ENCODE measurements at places on chromosomes 5 and 9. TPM values are rescaled to one million over a fixed set of nuclear protein-coding genes. Genes with fewer than 3 reads are reported as not detected.

SPRY4 gene
- polyA plus RNA-seq: 0.76 TPM

IRX1 gene
- not detected for polyA plus RNA-seq

OR2K2 gene
- not detected for polyA plus RNA-seq

ARL14EPL gene
- polyA plus RNA-seq: 0.09 TPM

C1QTNF2 gene
- 0.24 TPM for polyA plus RNA-seq

ZNF883 gene
- polyA plus RNA-seq: 1.4 TPM

HAPLN1 gene
- polyA plus RNA-seq: not detected

TRIM7 gene
- 1.0 TPM for polyA plus RNA-seq

PKD2L2 gene
- not detected for polyA plus RNA-seq

ZNF346 gene
- 9.7 TPM for polyA plus RNA-seq

IFNK gene
- polyA plus RNA-seq: not detected

EXD3 gene
- polyA plus RNA-seq: 15.6 TPM

UAP1L1 gene
- polyA plus RNA-seq: 24.6 TPM

GLDC gene
- 0.39 TPM for polyA plus RNA-seq

TMEM252 gene
- polyA plus RNA-seq: not detected

SPATA31A3 gene
- polyA plus RNA-seq: not detected

CCDC152 gene
- polyA plus RNA-seq: 2.0 TPM

DMGDH gene
- polyA plus RNA-seq: 0.13 TPM

IL17B gene
- 0.38 TPM for polyA plus RNA-seq

PPP3R2 gene
- polyA plus RNA-seq: not detected

STOM gene
- polyA plus RNA-seq: 80.7 TPM

TLX3 gene
- polyA plus RNA-seq: not detected

PIP5K1B gene
- polyA plus RNA-seq: 2.7 TPM

SLC45A2 gene
- polyA plus RNA-seq: not detected

TPPP gene
- 0.83 TPM for polyA plus RNA-seq

SOHLH1 gene
- polyA plus RNA-seq: 0.07 TPM

PCDHGA11 gene
- polyA plus RNA-seq: 0.13 TPM

SLC30A5 gene
- 24.7 TPM for polyA plus RNA-seq

SHISAL2B gene
- not detected for polyA plus RNA-seq

MYO10 gene
- 1.7 TPM for polyA plus RNA-seq

CARTPT gene
- not detected for polyA plus RNA-seq

ACTBL2 gene
- not detected for polyA plus RNA-seq

DPH7 gene
- polyA plus RNA-seq: 41.3 TPM

TGFBR1 gene
- 8.9 TPM for polyA plus RNA-seq

TTC16 gene
- polyA plus RNA-seq: 0.61 TPM

IZUMO3 gene
- polyA plus RNA-seq: not detected

NRARP gene
- 0.94 TPM for polyA plus RNA-seq

TMEM174 gene
- polyA plus RNA-seq: not detected

TMEM8B gene
- 7.2 TPM for polyA plus RNA-seq

CDX1 gene
- polyA plus RNA-seq: 0.41 TPM

NUTM2F gene
- polyA plus RNA-seq: not detected

PCDHGA10 gene
- polyA plus RNA-seq: 0.15 TPM

PCAT7 gene
- 0.05 TPM for polyA plus RNA-seq

CYLC2 gene
- polyA plus RNA-seq: not detected

GRM6 gene
- polyA plus RNA-seq: not detected

SOX30 gene
- polyA plus RNA-seq: 0.11 TPM

MVB12B gene
- 8.2 TPM for polyA plus RNA-seq

POU5F2 gene
- 0.02 TPM for polyA plus RNA-seq

BHMT gene
- not detected for polyA plus RNA-seq

EMB gene
- polyA plus RNA-seq: 24.7 TPM

ELAVL2 gene
- 0.02 TPM for polyA plus RNA-seq
